Testis (tissue), 5 donors: ENCODE measurements at places on chromosomes 2 and 18.

DNA sequence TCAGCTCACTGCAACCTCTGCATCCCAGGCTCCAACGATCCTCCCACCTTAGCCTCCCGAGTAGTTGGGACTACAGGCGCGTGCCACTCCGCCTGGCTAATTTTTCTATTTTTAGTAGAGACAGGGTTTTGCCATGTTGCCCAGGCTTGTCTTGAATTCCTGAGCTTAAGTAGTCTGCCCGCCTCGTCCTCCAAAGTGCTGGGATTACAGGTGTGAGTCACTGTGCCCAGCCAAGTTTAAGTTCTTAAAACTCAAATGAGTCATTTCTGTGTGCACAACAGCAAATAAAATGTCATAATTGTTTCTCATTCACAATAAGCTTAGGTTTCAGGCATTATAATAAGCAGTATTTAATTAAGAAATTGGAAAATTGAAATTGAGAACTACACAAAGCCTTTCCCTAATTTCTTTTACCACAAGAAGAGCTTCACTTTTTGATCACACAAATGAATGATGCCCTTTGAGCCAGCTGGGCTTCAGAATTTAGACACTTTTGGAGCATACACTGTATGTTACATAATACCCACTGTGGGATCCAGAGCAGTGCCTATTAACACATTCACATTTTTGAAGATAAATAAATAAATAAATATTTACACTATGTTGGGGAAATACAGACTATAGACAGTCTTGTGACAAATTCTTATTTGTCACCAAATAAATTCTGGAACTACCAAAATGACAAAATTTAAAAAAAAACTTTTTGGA, 8.6 kb upstream of the ME2 start:
- no peak overlapping the region for H3K27ac ChIP-seq
- no peaks in the 10 kb centered on the region for H3K36me3 ChIP-seq
- no peak for DNase-seq
- H3K4me3 ChIP-seq: no peak overlapping the region

DNA sequence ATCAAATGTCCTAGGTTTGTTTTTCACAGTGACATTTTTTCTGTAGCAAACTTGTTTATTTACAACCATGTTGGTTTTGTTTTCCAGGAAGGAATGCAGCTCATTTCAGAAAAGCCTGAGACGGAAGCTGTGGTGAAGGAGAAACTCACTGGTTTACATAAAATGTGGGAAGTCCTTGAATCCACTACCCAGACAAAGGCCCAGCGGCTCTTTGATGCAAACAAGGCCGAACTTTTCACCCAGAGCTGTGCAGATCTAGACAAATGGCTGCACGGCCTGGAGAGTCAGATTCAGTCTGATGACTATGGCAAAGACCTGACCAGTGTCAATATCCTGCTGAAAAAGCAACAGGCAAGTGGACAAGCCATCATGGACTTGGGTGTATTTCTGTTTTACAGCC, 79.2 kb upstream of the EML6 start:
- peaks cover 35% of the 10 kb centered on the region for H3K4me1 ChIP-seq
- H3K36me3 ChIP-seq: no peaks in the 10 kb centered on the region
- H3K4me3 ChIP-seq: no peak overlapping the region
- H3K27me3 ChIP-seq: no peaks in the 10 kb centered on the region
- no peak for DNase-seq

GRCh38 chr2:158647436-158648231, 147.5 kb upstream of the DAPL1 start:
- H3K27me3 ChIP-seq: no peaks in the 10 kb centered on the region
- no peak overlapping the region for H3K4me3 ChIP-seq
- H3K27ac ChIP-seq: no peak overlapping the region

- H3K27ac ChIP-seq: peak overlapping the region; percentile 58
- no peaks in the 10 kb centered on the region for H3K27me3 ChIP-seq
- H3K4me1 ChIP-seq: peaks cover 51% of the 10 kb centered on the region
- H3K4me3 ChIP-seq: no peak overlapping the region
- H3K36me3 ChIP-seq: no peaks in the 10 kb centered on the region
- peak; percentile 77 for DNase-seq
Measured at GRCh38 chr18:48037481-48038271, 107.2 kb upstream of the SMAD2 start.

DNA sequence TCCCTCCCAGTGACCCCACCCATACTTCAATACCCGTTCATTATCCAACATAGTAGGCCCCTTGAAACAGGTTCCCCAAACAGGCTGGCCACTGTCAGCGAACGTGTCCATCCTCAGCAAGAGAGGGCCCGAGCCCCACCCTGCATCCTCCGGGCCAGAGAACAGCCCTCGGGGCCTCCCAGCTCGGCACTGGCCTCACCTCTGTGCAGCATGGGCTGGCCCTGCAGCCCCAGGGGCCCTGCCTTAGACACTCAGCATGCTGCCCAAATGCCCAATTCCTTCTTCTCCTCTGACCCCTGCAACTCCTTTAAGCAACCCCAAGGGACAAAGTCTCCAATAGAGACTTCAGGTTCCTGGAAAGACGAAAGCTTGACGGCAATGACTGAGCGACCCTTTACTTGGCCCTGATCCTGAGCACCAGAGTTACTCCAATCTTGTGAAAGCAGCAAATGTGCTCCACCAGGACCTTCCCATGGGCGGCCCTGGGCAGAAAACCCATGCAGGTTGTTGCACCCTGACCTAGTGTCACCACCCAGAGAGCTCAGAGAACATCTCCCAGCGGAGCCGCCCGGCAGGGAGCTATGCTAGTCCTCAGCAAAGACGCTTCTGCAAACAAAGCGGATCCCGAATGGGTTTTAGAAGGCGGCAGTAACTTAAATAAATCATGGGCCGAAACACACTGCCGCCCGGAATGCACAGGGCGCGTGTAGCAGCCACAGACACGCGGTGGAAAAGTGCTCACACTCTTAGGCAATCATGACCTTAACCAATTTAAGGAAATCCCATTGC, 782 bp downstream of the COL6A3 start:
- no peaks in the 10 kb centered on the region for H3K36me3 ChIP-seq
- DNase-seq: no peak
- H3K4me3 ChIP-seq: peak overlapping the region; percentile 52
- H3K4me1 ChIP-seq: no peaks in the 10 kb centered on the region
- peak overlapping the region; percentile 90 for H3K27ac ChIP-seq

- H3K27me3 ChIP-seq: no peaks in the 10 kb centered on the region
- no peaks in the 10 kb centered on the region for H3K36me3 ChIP-seq
- no peaks in the 10 kb centered on the region for H3K4me1 ChIP-seq
- no peak for DNase-seq
- no peak overlapping the region for H3K4me3 ChIP-seq
- H3K27ac ChIP-seq: no peak overlapping the region
Measured at GRCh38 chr2:214574084-214574781, 163.4 kb downstream of the VWC2L start.

- H3K4me3 ChIP-seq: no peak overlapping the region
- H3K36me3 ChIP-seq: no peaks in the 10 kb centered on the region
Measured at GRCh38 chr2:231163414-231164095, 34.9 kb upstream of the ARMC9 start.

DNA sequence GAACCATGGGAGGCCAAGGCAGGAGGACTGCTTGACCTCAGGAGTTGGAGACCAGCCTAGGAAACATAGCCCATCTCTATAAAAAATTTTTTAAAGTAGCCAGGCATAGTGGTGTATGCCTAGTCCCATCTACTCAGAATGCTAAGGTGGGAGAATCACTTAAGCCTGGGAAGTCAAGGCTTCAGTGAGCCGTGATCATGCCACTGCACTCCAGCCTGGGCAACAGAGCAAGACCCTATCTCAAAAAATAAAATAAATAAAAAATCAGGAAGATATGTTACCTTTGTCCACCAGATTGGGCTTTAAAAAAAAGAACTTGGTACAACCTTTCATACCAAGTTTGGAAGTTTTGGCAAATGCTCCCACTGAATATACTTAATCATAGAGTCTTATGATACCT, 35.3 kb downstream of the CFAP210 start:
- DNase-seq: no peak
- H3K27ac ChIP-seq: no peak overlapping the region
- no peaks in the 10 kb centered on the region for H3K36me3 ChIP-seq
- H3K4me1 ChIP-seq: no peaks in the 10 kb centered on the region

GRCh38 chr18:2009942-2010697, 561.2 kb downstream of the METTL4 start:
- no peak overlapping the region for H3K4me3 ChIP-seq
- no peaks in the 10 kb centered on the region for H3K4me1 ChIP-seq
- no peak overlapping the region for H3K27ac ChIP-seq
- H3K27me3 ChIP-seq: no peaks in the 10 kb centered on the region

DNA sequence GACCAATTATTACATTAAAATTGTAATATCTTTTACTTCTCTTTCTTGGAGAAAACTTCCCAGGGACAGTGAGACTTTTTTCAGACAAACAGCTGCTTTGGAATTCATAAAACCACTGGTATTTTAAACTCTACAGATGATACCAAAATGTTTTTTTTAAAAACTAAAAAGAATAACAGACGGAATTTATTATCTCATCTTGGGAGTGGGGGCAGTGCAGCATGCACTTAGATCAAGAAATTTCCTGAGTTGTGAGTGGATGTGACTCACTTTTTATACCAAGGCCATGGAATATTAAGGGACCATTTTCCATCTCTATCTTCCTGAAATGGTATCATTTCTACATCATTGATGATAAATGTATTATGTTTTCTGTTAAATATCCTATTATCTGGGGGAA, 422.8 kb upstream of the HNRNPA3 start:
- no peaks in the 10 kb centered on the region for H3K4me1 ChIP-seq
- H3K27me3 ChIP-seq: no peaks in the 10 kb centered on the region
- no peak overlapping the region for H3K27ac ChIP-seq

- H3K4me1 ChIP-seq: no peaks in the 10 kb centered on the region
- no peak for DNase-seq
- H3K36me3 ChIP-seq: no peaks in the 10 kb centered on the region
Measured at GRCh38 chr2:39922679-39923405, 143.8 kb upstream of the THUMPD2 start.

GRCh38 chr2:75564713-75565359, 4.1 kb upstream of the EVA1A start:
- no peaks in the 10 kb centered on the region for H3K36me3 ChIP-seq
- H3K4me1 ChIP-seq: peaks cover 11% of the 10 kb centered on the region
- no peak for DNase-seq
- H3K4me3 ChIP-seq: no peak overlapping the region
- no peaks in the 10 kb centered on the region for H3K27me3 ChIP-seq
- H3K27ac ChIP-seq: no peak overlapping the region

GRCh38 chr18:32674491-32674890, 98.3 kb downstream of the KLHL14 start:
- no peaks in the 10 kb centered on the region for H3K36me3 ChIP-seq
- no peaks in the 10 kb centered on the region for H3K27me3 ChIP-seq
- H3K4me1 ChIP-seq: no peaks in the 10 kb centered on the region
- no peak overlapping the region for H3K4me3 ChIP-seq

DNA sequence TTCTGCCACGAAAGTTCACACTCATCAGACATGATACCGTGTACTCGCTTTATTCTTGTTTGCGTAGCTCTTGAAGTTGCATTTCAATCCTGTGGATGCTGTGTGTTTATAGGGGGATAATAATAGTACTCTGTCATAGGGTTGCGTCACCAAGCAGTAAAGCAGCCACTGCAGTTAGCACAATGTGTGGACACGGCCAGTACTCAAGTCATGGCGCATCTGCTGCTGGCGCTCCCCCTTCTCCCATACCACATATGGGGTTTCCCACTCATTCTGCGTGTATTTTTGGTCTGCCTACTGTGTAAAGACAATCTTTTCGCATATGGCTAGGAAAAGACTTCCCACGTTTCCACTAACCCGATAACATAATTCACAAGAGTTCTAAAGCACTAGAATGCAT, 2.1 kb upstream of the ZBTB14 start:
- no peaks in the 10 kb centered on the region for H3K27me3 ChIP-seq
- peak overlapping the region; percentile 98 for H3K27ac ChIP-seq
- H3K4me1 ChIP-seq: peaks cover 14% of the 10 kb centered on the region

GRCh38 chr2:169348321-169349024, 13.9 kb downstream of the LRP2 start:
- H3K4me3 ChIP-seq: no peak overlapping the region
- peak; percentile 82 for DNase-seq
- peaks cover 22% of the 10 kb centered on the region for H3K4me1 ChIP-seq
- no peaks in the 10 kb centered on the region for H3K36me3 ChIP-seq
- no peaks in the 10 kb centered on the region for H3K27me3 ChIP-seq

DNA sequence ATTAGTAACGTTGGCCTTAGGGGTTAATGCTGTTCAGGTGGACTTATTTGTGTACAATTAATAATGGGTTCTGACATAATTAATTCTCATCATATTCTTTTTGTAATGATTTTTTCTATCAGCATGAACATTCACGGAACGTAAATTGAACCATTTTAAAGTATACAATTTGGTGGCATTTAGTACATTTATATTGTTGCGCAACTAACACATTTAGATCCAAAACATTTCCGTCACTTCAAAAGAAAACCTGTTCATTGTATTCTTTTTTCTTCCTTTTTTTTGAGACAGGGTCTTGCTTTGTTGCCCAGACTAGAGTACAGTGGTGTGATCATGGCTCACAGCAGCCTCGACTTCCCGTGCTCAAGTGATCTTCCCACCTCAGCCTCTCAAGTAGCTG, 65.8 kb downstream of the BOD1L2 start:
- no peak for DNase-seq
- H3K4me3 ChIP-seq: no peak overlapping the region
- H3K27me3 ChIP-seq: no peaks in the 10 kb centered on the region
- H3K4me1 ChIP-seq: no peaks in the 10 kb centered on the region

DNA sequence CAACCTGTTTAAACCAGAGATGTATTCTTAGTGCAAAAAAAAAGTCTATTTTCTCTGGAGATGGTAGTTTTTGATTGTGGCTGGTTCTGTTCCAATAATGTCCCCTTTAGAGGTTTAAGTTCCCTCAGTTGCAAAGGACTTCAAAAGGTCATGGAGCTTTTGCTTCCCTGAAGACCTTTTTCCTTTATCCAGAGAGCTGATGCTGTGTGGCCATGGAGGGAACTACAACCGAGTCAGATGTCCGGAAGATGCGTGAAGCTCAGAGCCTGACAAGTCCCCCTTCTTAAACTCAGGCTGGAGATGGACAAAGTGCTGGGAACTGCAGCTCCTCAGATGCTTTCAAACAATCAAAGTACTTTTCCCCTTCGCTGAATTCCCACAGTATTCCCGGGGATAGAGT, 176.1 kb downstream of the TMEM18 start:
- no peaks in the 10 kb centered on the region for H3K27me3 ChIP-seq
- no peak for DNase-seq
- no peak overlapping the region for H3K27ac ChIP-seq
- H3K4me1 ChIP-seq: no peaks in the 10 kb centered on the region
